CD4-positive, alpha-beta T cell treated with Interleukin-4 for 1 hour (primary cell): ENCODE measurements at places on chromosomes 1 and 21.

GRCh38 chr1:202850593-202851362 is 38.2 kb downstream of the RABIF start:
- DNase-seq, result no peak

DNA sequence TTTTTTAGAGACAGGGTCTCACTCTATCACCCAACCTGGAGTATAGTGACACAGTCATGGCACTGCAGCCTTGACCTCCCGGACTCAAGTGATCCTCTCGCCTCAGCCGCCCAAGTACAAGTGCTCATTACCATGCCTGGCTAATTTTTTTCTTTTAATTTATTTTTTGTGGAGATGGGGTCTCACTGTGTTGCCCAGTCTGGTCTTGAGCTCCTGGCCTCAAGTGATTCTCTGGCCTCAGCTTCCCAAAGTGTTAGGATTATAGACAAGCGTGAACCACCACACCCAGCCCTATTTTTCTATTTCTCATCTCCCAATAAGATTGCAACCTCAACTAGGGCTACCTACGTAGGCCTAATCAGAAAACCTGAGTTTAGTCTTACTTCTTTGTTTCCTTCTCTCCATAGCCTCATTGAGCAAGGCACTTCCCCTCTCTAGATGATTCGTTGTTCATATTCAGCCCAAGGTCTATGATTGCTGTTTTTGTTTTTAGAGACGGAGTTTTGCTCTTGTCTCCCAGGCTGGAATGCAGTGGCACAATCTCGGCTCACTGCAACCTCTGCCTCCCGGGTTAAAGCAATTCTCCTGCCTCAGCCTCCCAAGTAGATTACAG is 1.1 kb upstream of the KPNA6 start:
- no peak for DNase-seq

DNA sequence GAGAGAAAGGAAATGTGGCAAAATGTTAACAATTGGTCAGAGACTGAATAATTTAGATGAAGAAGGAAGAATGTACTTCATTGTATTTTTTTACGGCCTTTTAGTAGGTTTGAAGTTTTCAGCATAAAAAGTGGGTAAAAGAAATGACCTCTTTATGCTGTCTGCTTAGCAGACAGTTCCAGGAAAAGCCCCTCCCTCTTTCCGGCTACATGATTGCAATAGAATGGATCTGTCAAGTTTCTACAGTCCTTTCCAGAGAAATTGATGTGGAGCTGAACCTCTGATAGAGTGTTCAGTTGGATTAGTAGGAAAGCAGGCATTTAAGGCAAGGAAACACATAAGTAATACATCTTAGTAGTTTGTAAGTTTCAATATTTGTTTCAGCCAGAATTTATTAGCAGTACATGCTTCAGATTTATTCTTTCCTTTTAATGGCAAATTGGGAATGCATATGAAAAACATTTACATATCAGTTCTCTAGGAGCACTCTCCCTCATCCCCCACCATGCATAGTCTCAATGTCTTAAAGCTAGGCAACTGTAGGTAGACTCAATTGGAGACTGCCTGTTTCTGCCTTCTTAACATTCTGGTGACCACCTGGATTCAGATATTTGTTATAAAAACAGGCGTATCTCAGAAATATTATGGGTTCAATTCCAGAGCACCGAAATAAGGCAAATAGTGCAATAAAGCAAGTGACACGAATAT is 36.4 kb downstream of the HS2ST1 start:
- no peak for DNase-seq

GRCh38 chr1:18855573-18855972 is 3.9 kb downstream of the TAS1R2 start:
- DNase-seq, result no peak

- no peak for DNase-seq
These were observed 420.0 kb downstream of the ADGRL2 start for GRCh38 chr1:82220754-82221153.

DNA sequence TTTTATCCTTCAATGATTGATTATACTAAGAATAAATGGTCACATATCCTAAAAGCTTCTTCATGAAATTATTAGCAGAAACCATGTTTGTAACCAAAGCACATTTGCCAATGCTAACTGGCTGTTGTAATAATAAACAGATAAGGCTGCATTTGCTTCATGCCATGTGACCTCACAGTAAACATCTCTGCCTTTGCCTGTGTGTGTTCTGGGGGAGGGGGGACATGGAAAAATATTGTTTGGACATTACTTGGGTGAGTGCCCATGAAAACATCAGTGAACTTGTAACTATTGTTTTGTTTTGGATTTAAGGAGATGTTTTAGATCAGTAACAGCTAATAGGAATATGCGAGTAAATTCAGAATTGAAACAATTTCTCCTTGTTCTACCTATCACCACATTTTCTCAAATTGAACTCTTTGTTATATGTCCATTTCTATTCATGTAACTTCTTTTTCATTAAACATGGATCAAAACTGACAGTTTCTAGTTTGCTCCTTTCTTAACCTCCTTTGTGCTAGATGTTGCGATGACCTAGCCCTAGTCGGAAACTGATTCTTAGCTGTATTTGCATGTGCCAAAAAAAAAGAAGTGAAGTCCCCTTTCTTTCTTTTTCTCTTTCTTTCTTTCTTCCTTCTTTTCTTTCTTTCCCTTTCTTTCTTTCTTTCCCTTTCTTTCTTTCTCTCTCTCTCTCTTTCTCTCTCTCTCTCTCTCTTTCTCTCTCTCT is 45.1 kb downstream of the MAP3K7CL start:
- DNase-seq, result no peak

- DNase-seq, result no peak
These were observed 7.8 kb downstream of the CELSR2 start for GRCh38 chr1:109256971-109257681.

GRCh38 chr1:1433804-1434130 is 1.7 kb upstream of the VWA1 start:
- no peak for DNase-seq

DNA sequence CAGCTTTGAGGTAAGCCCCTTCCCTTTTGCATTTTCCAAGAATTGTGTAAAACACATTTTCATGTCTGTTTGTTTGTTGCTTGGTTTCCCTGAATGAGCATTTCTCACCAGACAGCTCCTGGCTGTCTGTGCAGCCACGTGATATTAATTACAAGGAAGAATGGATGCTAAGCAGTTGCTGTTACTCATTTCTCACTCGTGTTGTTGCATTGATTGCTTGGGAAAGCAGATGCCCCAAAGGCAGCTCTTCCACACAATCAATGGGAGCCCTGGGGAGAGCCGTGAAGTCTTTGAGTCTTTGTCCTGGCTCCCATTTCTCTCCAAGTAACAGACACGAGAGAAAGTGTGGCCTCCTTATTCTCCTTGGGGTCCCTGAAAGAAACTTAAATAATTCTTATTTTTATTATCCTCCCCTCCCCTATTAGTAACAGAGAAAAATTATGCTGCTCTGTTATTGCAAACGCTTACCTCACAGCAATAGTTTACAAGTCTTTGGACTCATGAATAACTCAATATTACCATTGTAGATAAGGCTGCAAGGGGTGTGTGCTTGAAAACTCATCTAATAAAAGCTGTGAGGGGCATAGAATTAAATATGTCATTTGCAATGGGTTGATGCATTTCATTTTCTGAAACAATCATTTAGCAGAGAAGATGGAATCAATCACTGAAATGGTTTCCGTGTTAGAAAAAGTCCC is 127.7 kb upstream of the CAMK1G start:
- DNase-seq, result no peak

DNA sequence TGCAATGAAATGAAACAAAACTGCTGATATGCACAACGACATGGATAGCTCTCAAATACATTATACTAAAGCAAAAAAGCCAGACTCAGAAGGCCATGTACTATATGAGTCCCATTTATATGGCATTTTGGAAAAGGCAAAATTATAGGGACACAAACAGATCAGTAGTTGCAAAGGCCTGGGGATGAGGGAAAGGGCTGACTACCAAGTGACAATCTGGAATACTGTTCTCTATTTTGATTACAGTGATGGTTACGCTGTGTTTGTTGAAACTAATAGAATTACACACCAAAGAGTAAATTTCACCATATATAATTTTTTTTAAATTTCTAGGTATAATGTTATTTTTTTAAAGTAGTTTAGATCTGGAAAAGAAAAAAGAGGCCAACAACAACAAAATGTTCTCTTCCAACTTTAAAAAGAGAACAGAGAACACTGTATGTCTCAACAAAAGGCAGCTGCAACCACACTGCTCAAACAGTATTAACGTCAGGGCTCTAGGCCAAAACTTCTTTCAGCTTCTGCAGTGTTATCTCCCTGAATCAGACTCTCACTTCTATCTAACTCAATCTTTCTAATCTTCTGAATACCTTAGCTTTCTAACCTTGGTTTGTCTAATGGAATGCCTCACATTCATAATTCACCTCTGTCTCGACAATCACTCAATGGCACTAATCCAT is 75.8 kb downstream of the FOXJ3 start:
- no peak for DNase-seq

- no peak for DNase-seq
These were observed 60.7 kb downstream of the ACOT7 start for GRCh38 chr1:6332821-6333220.

GRCh38 chr21:16069178-16070112 is 339.7 kb downstream of the USP25 start:
- no peak for DNase-seq

- DNase-seq, result no peak
These were observed 141.4 kb upstream of the ETS2 start for GRCh38 chr21:38664315-38664714.

GRCh38 chr1:154434346-154435085 is 29.4 kb downstream of the IL6R start:
- DNase-seq, result no peak

GRCh38 chr1:4944072-4944471 is 289.7 kb downstream of the AJAP1 start:
- DNase-seq, result no peak

GRCh38 chr1:208182880-208183645 is 61.1 kb downstream of the PLXNA2 start:
- no peak for DNase-seq

DNA sequence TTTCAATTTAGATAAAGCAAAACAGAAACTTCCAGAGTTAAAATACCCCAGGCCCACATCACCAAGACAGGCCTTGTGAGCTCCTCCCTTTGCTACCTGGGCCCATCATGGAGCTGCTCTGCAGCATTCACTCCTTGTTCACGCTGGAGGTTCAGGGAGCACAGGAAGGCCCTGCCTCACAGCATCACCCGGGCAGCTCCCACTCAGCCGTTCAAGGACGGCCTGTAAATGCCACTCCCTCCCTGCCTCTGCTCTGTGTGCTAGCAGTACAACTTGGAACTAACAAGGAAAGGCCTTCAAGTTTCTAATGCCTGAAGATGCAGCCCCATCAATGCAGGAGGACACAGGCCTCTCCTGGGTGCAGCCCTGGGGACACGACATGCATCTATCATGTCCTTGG is 11.6 kb downstream of the ATP5PO start:
- DNase-seq, result no peak

DNA sequence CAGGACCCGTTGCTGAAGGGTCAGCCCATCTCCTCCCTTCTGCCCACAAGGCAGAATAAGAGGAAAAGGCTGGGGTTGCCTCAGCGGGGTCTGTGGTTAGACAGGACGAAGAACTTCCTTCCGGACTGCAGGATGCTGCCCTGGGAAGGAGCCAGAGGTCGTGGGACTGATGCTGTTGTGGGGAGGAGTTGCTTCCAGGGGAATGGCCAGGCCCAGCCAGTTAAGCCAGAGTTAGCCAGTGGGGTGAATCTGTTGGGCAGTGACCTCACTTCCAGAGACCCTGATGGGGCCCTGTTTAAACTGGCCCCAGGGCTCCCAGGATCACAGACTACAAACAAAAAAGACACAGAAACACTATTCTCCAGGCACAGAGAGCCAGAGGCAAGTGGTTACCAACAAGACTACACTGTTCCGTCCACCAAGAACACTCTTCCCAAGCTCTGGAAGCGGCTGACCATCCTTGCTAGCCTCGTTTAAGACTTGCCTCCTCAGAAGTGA is 13.0 kb downstream of the FAM229A start:
- DNase-seq, result peak; percentile 25

DNA sequence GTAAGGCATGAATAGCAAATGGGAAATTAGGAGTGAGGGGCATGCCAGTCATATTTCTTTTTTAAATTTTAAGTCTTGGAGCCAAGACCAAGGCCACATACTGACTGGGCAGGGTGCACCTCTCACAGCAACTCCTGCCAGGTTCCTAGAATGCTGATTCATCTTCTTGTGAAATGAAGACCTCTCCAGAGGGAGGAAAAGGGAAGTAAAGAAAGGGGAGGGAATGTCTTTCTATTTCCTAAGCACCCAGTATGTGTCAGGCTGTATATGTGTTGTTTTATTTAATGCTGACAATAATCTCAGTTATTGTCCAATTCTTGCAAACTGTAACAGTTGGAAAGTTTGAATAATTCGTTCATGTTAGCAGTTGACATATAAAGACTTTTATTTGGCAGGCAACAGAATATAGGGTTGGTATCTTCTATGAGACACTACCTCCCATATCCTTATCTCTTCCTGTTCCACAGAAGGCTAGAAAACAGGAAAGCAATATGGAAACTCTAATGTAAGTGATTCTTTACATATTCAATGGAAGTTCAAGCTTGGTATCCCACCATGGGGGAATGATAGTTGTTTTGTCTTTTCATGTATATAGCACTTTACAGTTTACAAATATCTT is 259.1 kb upstream of the USP24 start:
- DNase-seq, result no peak

GRCh38 chr21:25967181-25967900 is 203.2 kb downstream of the APP start:
- no peak for DNase-seq

DNA sequence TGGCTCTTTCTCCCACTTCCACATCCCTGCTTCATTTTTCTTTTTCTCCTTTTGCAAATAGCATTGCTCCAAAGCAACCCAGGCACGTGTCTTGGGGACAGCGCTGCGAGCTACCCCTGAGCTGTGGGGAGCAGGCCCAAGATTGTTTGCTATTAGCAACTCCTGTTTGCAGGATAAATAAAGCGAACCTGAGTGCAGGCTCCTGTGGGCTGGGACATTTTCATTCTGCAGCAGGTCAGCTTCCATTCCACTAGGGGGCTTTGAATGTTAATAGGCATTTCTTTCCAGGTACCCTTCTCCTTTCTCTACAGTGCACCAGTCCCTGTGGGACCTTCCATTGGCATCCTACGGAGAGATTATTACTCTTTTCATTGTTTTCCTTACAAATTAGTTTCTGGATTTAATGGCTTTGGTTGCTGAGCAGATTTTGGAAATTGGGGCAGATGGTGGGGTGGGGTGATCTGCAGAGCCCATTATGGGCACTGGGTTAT is 54.0 kb downstream of the OLFML3 start:
- no peak for DNase-seq

GRCh38 chr1:5393603-5394002 is 598.6 kb downstream of the NPHP4 start:
- DNase-seq, result no peak

DNA sequence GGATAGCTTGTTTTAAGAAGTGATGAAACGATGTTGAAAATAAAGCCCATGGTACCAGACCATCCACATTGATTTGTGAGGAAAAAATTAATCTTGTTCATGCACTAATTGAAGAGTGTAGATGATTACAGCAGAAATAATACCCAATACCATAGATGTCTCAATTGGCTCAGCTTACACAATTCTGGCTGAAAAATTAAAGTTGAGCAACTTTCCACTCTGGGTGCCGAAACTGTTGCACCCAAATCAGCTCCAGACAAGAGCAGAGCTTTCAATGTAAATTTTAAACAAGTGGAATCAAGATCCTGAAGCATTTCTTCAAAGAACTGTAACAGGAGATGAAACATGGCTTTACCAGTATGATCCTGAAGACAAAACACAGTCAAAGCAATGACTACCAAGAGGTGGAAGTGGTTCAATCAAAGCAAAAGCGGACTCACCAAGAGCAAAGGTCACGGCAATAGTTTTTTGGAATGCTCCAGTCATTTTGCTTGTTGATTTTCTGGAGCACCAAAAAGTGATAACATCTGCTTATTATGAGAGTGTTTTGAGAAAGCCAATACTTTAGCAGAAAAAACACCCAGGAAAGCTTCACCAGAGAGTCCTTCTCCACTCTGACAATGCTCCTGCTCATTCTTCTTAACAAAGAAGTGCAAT is 16.1 kb upstream of the KCNA3 start:
- no peak for DNase-seq
